Chondrocyte (in vitro differentiated cells): ENCODE measurements at places on chromosomes 12 and 14.

DNA sequence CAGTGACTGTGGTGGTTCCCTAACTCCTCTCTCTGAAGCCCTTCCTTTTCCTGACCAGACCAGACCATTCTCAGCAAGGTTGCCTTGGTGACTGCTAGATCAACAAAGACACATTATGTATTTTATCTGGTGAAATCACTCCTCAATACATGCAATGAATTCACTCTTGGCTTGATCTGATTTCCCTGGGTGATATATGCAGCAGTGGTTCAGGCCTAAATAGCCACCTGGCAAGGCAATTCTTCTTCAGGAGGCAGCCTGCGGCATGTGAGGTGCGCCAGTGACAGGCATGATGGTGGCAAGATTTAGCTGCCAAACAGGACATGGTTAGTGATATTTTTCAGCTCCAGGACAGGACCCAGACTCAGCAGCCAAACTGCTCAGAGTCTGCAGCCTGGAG is 350.3 kb upstream of the CCDC196 start:
- DNase-seq: no peak

DNA sequence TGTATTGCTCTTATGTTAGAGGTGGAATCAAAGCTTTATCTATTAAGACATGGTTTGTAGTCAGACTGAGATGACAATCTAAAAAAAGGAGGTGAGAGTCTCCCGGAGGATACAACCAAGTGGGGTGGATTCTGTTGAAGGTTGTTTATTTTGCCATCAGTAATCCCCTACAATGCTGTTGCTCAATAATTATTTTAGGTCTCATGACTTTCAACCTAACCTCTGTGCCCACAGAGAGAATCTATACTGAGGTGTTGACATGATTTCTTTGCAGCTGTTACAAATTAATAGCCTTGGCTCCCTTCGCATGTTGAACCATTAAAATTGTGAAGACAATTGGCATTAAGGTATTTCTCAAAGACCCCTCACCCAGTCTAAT is 28.7 kb upstream of the FOS start:
- DNase-seq: no peak

DNA sequence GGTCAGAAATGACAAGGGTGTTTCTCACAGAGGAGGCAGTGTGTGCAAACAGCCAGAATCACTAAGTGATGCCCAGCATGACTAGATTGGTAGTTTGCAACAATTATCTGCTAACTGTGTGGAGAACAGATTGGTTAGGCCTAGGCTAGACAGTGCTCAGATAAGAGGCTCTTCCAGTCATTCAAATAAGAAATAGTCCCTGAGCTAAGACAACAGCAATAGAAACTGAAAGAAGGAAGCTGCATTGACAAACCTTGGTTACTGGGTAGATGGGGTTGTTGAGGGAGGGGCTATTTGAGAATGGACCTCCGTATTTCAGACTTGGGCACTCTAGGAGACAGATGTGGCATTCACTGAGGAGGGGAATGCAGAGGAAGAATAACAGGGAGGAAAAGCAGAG is 255.0 kb upstream of the NPAS3 start:
- no peak for DNase-seq

GRCh38 chr12:26106347-26106746 is 18.5 kb downstream of the BHLHE41 start:
- DNase-seq: no peak

GRCh38 chr14:80974679-80975078 is 19.3 kb downstream of the TSHR start:
- DNase-seq: no peak

DNA sequence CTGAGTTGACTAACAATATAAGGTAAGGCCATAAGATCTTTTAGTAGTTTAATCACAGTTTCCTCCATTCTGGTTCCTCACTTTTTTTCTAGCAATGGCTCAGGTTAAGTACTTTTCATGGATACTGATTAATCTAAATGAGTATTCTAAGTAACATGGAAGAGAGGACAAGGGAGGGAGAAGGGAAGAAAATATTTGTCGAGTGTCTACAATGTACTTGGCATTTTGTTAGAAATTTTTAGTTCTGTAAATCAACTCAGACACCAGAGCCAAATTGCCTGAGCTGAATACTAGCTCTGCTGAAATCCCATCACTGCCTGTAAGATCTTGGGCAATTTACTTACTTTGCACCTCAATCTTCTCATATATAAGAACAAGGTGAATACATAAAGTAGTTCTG is 20.2 kb downstream of the RERG start:
- DNase-seq: no peak

GRCh38 chr12:65081496-65081895 is 39.6 kb downstream of the WIF1 start:
- DNase-seq: no peak

DNA sequence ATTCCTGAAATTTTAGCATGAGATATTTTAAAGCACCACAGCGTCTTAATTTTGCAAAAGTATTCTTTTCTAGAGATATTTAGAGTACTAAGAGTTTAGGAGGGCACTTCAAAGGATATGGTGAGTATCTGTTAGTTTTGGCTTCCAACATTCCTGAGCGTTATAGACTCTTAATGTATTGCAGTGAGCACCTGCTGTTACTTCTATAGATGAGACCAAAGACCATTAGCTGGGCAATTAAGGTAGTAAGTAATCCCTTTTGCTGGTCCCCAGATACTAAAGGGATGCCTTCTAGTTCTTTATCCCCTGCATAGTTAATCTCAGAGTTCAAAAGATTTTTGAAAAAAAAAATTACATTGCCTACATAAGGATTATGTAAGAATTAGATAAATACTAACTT is 975.6 kb downstream of the GALC start:
- DNase-seq: no peak

DNA sequence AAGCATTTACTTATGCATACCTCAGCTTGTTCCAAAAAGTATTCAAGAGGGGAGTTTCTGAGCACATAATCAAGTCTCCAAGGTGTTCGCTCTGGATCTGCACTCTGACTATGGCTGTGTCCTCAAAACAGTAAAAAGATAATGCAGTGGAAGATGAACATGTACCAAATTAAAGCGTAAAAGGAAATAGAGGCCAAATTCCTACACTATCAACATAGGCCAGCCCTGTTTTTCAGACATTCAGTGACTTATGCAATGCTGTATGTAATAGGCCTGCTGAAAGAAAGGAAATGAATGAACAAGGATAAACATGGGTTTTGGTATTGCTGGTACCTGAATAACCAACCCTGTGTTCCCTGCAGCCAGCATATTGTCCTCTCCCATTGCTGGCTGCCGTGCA is 115.7 kb downstream of the SAMD4A start:
- DNase-seq: no peak

DNA sequence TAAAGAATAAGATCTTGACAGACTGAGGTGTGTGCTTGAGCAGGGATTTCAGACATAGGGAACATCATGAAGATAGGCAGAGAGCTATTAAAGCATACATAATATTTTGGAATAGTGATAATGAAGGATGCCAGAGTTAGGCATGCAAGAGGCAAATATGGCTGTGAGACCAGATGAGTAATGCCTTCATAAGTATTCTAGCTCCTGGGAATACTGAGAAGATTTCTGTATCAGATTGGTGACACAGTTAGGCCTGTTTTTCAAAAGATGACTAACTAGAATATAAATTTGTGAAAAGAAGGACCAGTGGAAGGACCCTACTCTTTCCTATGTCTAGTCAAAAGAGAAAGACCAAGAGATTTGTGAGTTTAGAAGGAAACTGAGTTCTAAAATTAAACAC is 108.8 kb downstream of the TXNDC16 start:
- no peak for DNase-seq

DNA sequence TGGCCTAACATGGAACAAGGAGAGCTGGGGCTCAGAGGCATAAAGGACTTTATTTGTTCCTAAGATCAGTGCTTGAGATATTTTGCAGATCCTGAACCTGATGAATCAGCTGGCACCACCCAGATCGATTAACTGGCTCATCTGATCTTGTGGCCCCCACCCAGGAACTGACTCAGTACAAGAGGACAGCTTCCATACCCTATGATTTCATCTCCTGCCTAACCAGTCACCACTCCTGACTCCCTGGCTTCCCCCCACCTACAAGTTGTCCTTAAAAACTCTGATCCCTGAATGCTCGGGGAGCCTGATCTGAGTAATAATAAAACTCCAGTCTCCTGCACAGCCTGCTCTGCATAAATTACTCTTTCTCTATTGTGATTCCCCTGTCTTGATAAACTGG is 5.1 kb downstream of the C12orf56 start:
- no peak for DNase-seq

GRCh38 chr14:61609191-61609843 is 86.0 kb upstream of the HIF1A start:
- no peak for DNase-seq

- DNase-seq: no peak
These were observed 132.0 kb upstream of the NOVA1 start for GRCh38 chr14:26729851-26730250.

GRCh38 chr12:42904683-42905418 is 315.3 kb upstream of the PRICKLE1 start:
- no peak for DNase-seq

GRCh38 chr12:56990648-56991318 is 15.6 kb downstream of the ZBTB39 start:
- no peak for DNase-seq

- DNase-seq: no peak
These were observed 330.2 kb downstream of the ZFP36L1 start for GRCh38 chr14:68462683-68463082.

- DNase-seq: no peak
These were observed 26.2 kb downstream of the DIO3 start for GRCh38 chr14:101587441-101587911.

DNA sequence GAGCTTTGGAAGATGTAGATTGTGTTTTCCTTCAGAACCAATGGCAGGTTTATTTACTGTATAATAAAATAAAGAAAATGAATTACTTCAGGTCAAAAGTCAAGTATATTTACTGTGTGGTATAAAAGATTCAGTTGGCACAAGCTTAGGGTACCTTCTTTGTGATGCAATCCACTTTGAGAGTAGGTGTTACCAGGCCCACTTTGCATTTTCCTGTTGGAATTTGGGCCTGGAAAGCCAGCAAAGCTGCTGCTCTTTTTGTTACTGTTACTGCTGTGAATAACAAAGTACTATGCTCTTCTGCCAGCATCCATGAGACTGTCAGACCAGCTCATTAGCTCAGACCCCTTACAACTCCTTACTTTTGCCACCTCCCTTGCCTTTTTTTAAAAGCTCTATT is 649.0 kb upstream of the SEL1L start:
- DNase-seq: no peak

DNA sequence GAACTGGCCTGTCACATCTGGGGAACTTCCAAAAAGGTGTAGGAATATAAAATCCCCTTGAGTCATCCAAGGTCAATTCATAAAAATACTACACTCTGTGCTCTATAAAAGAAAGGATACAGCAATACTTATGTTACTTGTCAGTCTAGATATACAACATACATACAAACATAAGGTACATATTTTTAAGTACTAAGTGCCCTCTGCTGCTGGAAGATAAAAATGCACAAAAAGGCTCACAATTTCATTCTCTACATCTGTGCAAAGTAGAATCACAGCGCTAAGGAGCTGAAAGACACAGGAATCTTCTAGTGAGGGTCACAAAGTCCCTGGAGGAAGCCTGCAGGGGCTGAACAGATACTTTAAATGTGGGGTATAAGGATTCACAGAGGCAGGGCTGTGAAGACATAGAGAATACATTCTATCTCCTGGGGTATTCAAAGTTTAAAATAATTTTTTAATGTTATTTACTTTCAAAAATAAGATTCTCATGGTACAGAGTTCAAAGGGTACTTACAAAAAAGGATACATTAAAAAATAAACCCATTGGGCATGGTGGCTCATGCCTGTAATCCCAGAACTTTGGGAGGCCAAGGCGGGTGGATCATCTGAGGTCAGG is 10.2 kb upstream of the GOLGA5 start:
- DNase-seq: no peak

- DNase-seq: no peak
These were observed at the start of gene AKAP5 for GRCh38 chr14:64465191-64465822. Gene AKAP5, plus strand, starts transcription at chr14:64465499. Its CDS starts 2,896 bp downstream, at chr14:64468395.

DNA sequence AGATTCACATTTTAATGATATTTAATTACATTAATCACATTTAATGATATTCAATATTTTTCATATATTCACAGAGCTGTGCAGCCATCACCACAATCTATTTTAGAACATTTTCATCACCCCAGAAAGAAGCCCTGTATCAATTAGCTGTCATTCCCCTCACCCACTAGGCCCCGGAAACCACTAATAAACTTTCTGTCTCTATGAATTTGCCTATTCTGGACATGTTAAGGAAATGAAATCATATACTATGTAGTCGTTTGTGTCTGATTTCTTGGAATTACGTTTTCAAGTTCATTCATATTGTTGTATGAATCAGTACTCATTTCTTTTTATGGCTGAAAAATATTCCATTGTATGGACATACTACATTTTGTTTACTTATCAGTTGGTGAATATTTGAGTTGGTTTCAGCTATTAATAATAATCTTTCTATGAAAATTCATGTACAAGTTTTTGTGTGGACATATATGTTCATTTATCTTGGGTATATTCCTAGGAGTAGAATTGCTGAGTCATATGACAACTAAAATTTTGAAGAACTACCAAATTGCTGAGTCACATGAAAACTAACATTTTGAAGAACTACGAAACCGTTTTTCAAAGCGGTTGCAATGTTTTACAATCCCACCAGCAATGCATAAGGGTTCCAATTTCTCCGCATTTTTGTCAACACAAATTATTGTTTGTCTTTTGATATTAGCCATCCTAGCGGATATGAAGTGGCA is 11.7 kb upstream of the OTOGL start:
- DNase-seq: no peak

DNA sequence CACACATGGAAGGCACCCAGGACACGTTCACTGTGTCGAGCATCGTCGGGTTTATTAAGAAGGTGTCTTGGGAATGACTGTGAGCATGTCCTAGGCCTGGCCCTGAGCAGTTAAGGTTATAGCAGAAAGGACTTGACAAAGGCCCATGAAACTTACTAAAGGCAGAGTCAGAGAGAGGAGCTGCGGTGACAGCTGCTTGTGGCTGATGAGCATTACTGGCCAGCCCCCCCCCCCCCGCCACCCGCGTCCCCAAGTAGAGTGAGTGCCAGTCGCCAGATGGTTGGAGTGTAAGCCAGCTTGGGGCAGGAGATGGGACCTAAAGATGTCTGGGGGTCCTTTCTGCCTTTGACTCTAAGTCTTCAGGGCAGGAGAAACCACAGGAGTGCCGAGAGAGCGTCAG is 169.9 kb downstream of the TSPAN9 start:
- no peak for DNase-seq

DNA sequence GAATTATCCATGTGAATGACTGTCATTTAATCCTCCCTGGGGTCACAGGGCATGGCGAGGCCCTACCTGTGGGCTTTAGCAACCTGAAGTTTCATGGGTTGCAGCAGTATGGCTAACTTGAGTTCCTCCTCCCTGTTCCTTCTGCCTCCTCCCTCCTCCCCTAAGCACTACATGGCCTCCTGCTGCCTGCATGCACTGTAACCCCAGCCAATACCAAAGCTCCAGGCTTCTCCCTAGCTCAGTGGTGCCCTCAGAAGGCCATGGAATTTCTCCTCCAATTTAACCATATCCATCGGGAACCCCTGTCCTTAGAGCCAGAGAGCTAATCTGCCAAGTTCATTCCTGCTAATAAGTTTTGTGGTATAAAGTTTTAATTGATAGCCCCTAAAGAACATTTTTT is 95.1 kb downstream of the NT5DC3 start:
- no peak for DNase-seq

DNA sequence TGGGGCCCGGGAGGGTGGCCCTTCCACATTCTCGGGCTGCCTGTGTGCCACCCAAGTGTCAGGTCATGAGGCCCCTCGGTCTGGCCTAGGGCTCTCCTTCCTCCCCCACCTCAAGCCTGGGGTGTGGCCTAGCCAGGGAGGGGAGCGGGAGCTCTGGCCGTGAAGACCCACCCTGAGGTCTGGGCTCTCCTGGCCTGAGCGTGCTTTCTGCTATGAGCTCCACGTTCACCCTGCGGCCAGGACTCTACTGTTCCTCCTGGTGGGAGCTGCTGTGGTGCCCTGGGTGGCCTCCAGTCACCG is 12.0 kb downstream of the PACS2 start:
- no peak for DNase-seq
